ENCODE measurements at places on chromosomes 2 and 18.

DNA sequence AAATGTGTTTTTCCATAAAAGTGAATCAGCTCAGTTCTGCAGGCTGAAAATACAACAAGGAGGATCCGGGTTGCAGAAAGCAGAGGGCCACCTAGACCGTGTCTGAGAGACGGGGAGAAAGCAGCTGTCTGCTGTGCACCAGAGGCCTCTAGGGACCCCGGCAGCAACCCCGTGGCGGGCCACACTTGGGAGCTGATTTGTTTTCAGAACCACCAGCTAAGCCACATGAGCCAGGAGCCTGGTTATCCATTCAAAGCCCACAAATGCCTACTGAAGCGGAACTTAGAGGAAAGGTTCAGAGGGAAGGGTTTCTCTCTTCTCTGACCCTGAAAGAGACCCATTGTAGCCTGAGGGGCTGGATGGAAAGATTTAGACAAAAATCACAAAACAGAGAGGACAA, 28.4 kb upstream of the ID2 start:
- no peak for DNase-seq

GRCh38 chr2:206555721-206556120, 86.6 kb upstream of the FAM237A start:
- DNase-seq = no peak

DNA sequence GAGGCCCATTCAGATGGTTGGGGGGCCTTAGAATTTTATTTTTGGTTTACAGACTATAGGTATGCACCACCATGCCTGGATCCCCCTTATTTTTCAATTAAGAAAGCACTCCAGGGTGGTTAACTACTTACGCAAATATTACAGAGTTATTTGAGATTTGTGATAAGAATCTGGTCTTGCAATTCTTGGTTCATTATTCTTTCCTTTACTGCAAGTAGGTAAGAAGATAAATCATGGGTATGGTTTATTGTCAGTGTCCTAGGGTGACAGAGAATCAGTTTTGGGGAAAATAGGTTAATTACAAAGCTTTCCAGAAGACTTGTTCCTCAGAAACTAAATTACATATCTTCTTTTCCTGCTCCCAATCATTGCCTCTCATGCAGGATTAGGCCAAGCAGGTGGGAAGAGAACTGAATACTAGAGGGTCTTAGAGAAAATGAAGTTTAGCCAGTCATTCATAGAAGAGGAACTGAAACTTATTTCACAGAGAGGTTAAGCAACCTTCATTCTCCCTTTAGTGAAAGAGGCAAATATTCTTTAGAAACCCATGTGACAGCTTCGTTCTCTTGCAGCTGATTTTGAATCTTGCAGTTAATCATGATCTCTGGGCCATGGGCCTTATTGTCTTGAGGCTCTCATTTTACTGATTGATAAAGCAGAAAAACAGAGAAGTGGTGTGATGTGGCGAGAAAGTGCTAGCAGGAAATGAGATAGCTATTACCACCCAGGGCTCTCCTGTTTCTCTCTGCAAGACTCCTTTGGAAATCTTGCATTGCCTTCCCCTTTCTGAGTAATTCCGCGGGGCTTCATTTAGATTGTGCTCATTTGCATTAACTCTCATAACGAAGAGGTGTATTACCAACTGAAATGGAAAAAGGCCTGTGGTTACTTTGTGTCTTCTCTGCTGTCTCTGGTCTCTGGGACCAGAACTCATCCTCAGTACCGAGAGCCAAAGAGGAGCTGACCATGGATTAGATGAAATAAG, 44.8 kb upstream of the ARHGAP25 start:
- DNase-seq = no peak

GRCh38 chr2:157170299-157170698, 87.2 kb upstream of the GALNT5 start:
- no peak for DNase-seq

Measured in right hindlimb (tissue), 1 donor.